Renal pelvis (tissue), 12 donors: ENCODE measurements at places on chromosomes 12 and 14. TPM values are rescaled to one million over a fixed set of nuclear protein-coding genes. Genes with fewer than 3 reads are reported as not detected.

- DNase-seq = peak; percentile 11
Observed at GRCh38 chr14:67623114-67623513, 3.4 kb downstream of the ARG2 start.

DNA sequence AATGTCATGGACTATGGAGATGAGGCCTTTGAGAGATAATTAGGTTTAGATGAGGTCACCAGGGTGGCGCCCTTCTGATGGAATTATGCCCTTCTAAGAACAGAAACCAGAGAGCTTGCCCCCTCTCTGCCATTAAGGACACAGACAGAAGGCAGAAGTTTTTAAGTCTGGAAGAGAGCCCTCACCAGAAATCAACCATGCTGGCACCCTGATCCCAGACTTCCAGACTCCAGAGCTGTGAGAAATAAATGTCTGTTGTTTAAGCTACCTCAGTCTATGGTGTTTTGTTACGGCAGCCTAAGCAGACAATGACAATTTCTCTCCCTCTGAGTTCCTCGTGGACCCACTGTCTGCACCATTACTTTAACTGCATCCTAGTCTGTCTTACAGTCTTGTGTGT, 382.0 kb downstream of the GXYLT1 start:
- DNase-seq = no peak

DNA sequence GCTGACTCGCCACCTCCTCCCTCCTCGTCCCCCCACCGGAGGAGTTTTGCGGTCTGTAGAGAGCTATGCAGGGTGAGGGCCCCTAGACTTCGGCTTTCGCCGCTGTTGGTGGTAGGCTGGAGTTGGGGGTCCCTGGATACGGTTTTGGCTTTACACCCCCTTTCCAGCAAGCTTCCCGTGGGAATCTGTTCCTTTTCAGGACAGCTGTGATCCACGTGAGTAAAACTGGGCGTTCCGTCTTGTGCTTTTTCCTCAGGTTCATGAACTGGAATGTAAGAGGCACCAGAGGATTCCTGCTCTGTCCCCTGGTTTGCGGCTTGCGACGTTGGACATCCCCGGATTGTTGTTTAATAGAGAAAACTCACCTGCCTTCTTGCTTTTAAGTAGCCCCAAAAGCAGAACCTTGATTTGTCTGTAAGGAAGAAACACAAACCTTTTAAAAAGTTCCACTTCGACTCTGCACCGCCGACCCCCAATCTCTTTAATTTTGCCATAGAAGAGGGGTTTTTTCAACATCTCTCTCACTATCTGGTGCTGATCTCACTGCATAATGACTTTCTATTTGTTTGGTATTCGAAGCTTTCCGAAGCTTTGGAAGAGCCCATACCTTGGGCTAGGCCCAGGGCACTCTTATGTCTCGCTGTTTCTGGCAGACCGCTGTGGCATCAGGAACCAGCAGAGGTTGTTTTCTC, 490 bp downstream of the PRORP start:
- peak; percentile 51 for DNase-seq

GRCh38 chr12:73598626-73599025, 939.0 kb upstream of the ATXN7L3B start:
- DNase-seq = no peak

DNA sequence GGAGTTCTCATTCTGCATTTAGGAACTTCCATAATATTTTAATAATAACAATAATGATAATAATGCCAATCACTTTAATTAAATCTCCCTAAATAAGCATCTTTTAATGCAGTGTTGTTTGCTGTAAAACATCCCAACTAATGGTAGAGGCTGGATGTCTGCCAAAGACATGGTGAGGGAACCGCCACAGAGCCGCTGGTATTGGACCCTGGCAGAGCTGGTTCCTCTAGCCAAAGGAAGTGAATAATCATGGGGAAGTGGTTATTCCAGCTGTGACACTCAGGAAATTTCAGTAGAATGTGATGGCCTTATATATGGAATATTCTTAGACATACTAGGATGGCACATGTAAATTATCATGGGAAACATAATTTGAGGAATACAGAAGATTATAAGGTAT, 483.3 kb downstream of the ZFP36L1 start:
- no peak for DNase-seq

GNB3 gene
- polyA plus RNA-seq = 13.0 TPM

DNA sequence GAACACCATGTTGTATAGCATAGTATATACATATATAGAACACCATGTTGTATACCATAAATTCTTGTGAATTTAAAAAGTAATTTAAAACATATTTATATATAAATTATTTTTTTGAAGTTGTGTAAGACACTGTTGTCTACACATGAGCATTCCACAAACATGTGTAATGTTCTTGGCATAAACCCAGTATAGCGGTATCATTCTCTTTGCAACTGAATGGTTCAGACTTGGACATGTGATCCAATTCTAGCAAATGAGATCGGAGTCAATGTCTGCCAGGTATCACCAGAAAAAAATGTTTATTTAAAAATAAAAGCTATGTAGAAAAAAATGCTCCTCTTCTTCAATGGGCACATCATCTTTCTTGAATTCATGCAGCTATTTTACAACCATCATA, 33.9 kb downstream of the CEP290 start:
- no peak for DNase-seq

SOAT2 gene
- 2.4 TPM for polyA plus RNA-seq

DNA sequence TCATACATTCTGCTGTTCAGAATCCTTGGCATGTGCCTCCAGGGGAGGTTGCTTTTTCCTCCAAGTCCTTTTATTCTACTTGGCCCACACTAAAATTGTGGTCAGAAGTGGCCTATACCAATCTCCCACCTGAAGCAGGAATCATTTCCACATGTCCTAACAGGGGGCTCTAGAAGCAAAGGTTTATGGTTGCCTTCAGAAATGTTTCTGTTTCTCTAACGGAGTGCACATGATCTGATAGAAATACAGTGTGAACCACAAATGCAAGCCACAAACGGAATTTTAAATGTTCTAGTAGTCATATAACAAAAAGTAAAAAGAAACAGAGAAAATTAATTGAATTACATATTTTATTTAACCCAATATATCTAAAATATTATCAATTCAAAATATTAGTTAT, 4.0 kb downstream of the PTGER2 start:
- no peak for DNase-seq

- DNase-seq = no peak
Observed at GRCh38 chr14:55098561-55098898, 30.5 kb upstream of the LGALS3 start.

DNA sequence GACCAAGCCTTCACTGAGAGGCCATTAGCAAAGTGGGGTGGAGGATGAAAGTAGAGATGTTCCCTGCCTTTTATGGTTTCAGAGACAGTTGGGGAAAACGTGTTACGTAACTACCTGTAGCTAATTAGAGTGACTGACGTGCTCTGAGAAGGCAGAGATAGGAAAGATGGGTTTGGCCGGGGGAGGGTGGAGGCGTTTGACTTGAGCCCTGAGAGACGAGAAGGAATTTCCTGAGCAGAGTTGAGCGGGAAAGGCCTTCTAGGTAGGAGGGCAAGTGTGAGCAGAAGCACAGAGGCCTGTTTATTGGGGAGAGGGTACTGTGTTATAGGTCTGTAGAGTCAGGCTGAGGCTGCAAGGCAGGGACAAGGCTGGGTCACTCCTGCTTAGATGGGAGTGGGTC, 8.6 kb downstream of the TUNAR start:
- no peak for DNase-seq

DNA sequence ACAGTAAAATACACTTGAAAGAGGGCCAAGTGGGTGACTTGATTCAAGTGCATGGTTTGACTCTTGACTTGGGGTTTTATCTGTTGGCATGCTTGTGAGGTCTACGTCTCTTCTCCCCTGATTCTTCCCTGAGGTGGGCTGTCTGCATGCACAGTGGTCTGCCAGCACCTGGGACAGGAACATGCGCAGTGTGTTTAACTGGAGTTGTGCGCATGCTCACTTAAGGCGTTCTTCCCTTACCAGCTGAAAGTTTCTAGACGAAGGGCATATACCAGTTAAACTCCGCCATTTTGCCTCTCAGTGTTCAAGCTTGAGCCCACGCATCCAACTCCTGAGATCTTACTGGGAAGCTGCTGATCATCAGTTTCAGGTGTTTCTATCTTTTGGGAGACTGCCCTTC, 38.5 kb downstream of the GLRX5 start:
- DNase-seq = no peak

ACSS3 gene
- 18.6 TPM for polyA plus RNA-seq

DNA sequence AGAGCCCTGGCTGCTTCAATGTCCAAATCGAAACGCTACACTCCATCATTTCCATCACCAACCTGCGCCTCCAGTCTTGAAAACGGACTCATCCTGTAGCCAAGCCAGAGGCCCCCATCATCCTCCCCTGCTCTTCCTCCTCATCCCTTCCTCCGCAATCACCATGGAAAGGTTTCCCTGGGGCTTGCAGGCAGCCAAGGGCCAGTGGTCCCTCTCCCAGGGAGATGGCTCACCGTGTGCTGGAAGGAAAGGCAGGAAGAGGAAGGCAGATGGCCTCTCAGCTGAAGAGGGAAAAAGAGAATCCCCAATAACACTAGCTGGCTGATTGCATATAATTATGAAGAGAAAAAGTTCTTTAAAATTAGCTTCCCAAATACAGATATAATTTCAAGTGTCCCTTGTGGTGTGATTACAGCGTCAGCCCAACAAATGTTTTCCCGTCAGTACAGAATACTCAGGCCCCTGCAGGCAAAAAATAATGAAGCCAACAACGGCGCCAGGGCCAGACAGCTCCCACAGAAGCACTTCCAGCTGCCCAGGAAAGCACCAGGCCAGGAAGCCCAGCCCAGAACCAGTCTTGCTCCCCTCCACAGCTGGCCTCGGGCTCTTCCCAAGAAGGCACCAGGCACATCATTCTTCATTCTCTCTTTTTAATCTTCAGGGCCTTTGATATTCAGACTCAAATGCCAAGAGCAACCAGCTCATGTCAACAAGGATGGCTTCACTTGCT, 24.7 kb downstream of the ITPK1 start:
- no peak for DNase-seq

FGF23 gene
- not detected for polyA plus RNA-seq

TRPV4 gene
- polyA plus RNA-seq = 19.2 TPM

GRCh38 chr12:42588524-42589464, 752 bp downstream of the PRICKLE1 start:
- peak; percentile 42 for DNase-seq

- no peak for DNase-seq
Observed at GRCh38 chr12:65999564-66000280, 130.8 kb downstream of the LLPH start.

RNF212B gene
- 3.4 TPM for polyA plus RNA-seq

DNA sequence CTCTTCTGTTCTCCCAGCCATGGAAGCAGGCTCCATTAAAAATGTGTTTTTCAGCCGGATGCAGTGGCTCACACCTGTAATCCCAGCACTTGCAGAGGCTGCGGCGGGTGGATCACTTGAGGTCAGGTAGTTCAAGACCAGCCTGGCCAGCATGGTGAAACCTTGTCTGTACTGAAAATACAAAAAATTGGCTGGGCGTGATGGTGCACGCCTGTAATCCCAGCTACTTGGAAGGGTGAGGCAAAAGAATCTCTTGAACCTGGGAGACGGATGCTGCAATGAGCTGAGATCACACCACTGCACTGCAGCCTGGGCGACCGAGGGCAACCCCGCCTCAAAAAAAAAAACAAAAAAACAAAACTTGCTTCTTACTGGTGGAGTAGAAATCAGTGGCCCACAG, 39.8 kb downstream of the FNTB start:
- DNase-seq = no peak

- DNase-seq = no peak
Observed at GRCh38 chr12:109294286-109294796, 14.7 kb downstream of the FOXN4 start.

RNASE3 gene
- 1.4 TPM for polyA plus RNA-seq

TCL1B gene
- polyA plus RNA-seq = 0.30 TPM
